ENCODE measurements at places on chromosomes 4 and X.

DNA sequence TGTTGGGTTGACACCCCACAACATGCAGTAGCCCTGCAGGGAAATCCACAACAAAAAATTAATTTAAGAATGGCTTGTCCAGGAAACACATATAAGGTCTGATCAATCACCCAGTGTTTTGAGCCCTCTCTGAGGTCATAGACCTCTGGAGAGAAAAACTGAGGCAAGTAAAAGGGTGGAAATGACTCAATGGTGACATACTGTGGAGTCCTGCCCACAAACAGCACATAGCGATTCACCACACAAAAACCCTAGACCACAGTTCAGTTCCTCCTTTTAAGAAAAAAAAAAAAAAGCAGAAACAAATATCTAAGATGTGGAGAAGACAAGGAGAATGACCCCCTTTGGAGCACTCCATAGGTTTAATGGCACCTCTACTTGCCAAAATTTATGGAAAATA lies 2691.0 kb downstream of the PCDH7 start:
- ATAC-seq, result no peak

DNA sequence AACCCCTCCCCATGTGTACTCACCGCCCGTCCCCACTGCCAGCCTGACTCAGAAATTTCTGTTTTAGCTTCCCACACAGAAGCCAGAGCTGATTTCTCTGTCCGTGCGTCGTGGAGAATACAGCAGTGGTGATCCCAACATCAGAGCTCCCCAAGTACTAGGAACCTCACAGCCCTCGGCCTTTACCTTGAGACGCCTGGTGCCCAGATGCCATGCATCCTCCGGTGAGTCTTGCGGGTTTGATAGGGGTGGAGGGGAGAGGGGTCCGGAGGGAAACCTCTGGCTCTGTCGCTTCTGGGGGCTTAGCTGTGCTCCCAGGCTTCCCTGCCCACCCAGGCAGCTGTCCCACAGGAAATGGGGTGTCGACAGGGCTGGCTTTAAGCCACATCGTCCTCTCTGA lies 2.1 kb downstream of the LOC101059915 start:
- no peak for ATAC-seq

- no peak for ATAC-seq
Observed at GRCh38 chr4:186067757-186068385, 1.1 kb upstream of the TLR3 start.

DNA sequence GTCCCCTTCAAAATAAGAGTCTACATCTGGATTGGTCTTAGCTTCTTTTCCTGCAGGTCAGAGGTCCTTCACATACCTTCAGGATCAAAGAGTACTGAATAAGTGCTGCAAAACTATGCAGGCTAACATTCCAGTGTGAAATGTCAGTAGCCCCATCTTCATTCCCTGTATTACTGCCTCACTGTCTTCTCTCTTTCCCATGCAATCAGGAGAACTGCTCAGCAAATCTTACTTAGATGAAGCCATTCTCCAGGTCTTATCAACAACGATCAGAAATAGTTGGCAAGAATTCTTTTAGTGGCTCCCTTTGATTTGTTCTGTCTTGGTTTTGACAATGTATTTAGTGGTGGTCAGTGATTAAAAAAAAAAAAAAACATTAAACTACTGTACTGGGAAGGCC lies 26.0 kb upstream of the IQCM start:
- ATAC-seq, result no peak

DNA sequence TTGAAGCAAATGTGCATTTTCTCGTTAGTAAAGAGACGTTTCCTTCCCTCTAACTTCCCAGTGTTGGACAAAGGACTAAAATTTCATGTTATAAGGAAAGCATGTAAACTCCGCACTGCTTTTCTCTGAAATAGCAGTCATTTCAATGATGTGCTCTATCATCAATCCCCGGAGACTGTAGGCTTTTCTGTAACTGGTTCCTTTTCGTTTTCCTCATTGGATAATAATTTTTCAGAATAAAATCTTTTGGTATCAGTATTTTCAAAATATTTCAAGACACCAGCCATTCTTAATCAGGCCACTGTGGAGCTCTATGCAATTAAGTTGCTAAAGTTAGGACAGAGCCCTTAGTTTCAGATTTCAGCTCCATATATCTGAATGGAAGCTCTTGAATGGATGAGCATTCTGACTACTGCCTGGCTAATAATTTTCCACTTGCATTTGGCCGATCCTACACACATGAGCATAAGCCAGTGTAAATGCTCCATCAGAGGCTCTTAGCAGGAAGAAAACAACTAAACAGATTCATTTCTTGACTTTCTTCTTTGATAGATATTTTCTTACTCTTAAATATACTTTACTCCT lies 157.7 kb downstream of the CHIC2 start:
- ATAC-seq, result no peak

DNA sequence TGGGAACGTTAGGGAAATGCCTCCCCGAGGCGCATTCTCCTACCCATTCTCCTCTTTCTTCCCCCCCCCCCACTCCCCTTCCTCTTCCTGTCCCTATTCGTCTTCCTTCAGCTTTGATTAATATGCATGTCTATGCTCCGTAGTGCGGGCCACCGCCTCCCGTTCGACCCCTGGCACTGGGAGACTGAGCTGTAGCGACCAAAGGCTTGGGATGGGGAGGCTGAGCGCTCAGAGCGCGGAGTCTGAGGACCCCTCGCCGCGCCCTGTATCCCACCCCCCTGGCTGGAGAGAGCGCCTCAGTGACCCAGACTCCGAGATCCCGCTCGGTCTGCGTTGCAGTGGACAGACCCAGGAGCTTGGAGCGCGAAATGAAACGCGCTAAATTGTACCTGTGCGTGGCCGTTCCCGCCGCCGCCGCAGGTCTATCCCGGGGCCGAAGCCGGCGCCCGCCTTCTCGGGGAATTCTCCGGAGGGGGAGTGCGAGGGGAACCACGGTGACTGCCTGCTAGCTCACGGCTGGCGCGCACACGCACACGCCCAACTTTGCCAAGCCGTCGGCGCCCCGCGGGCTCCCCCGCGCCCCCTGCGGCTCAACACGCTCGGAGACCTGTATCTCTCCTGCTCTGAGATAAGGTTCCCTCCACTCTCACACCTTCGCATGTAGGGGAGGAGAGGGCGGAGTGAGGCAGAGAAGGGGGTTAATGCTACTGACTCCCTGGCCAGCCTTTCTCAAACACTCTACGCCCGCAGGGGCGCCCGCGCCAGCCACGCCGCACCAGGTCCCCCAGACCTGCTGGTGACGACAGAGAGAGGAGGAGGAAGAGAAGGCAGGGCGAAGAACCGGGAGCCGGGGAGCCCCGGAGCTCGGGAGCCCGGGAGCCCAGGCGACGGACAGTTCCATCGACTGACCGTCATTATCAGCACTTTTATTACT lies 1.5 kb upstream of the PTCHD1 start:
- ATAC-seq, result no peak

DNA sequence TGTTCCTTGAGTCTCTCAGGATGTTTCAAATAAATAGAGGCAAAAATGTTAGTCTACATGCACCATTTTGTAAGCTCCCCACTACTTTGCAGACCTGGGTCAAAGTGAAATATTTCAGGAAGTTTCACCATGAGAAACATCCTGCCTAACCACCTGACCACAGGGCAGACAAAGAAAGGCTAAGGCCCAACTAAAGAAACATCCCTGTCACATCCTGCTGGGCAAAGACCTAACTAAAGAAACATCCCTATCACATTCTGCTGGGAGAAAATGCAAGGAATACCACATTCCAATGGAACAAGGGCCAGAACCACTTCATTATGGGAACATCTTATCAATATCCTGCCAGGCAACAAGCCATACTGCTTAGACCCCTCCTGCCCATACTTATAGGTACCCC lies 1303.4 kb downstream of the TECRL start:
- ATAC-seq, result no peak

- no peak for ATAC-seq
Observed at GRCh38 chr4:173018446-173018845, 150.2 kb upstream of the GALNT7 start.

GRCh38 chrX:142312591-142312990 lies 107.5 kb upstream of the MAGEC2 start:
- no peak for ATAC-seq

- no peak for ATAC-seq
Observed at GRCh38 chrX:119729408-119730201, 28.8 kb upstream of the SOWAHD start.

DNA sequence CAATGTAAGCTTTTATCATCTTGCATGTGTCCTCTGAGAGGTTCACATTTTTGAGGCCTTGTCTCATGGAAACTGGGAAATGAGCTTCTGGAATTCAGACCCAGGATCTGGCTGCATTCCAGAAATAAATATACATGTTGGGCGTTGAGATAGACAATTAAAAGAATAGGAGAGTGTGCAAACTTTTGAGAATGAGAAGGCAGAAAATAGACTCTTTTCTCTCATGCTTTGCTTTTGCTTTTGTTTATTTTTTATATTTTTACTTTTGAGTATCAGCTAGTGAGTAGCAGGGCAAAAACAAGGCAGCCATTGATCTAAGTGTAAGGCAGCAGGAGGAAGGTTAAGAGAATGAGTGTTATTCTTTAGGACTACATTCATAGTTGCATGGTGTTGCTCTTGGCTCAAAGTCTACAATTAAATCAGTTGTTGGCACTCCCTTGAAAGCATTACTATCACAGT lies 12.4 kb downstream of the SHROOM3 start:
- ATAC-seq, result no peak

- ATAC-seq, result peak; percentile 38
Observed at GRCh38 chrX:134006484-134007161, 21.2 kb upstream of the GPC3 start.

GRCh38 chr4:79574741-79575451 lies 166.9 kb upstream of the GK2 start:
- ATAC-seq, result no peak

- ATAC-seq, result no peak
Observed at GRCh38 chr4:67475155-67475554, 70.1 kb downstream of the CENPC start.

DNA sequence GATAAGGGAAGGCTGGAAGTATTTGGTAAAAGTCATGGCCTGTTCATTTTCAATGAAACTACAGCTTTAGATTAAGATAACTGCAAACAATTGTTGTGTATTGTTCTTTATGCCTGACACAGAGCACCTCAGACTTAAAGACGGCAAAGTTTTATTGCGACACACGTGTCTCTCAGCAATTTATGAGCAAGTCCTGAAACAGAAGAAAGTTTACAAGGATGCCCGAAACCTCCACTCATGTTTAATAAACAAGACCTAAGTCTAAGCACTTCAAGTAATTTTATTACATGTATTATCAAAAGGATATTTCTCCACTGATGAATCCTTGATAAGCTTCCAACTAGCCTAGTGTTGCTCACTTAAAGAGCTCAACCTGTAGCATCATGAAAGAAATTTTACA lies 51.0 kb downstream of the DHX15 start:
- ATAC-seq, result no peak

DNA sequence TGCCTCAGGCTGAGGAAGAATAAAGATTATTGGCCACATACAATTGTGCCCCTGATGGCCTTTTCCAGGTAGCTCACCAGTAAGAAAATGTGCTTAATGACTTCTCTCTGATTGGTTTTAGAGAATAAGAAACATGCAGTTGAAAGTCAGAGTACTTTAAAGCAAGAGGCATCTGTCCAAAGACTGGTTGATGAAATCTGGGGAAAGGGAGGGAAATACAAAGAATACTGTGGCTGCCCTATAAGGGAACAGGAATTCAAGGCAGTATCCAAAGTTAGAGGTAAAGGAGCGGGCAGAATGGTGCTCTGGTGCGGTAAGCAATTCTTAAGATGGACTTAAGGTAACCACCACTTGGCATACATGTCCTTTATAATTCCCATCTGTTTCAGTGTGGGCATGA lies 11.4 kb downstream of the PBDC1 start:
- ATAC-seq, result no peak

GRCh38 chr4:5826437-5827107 lies 66.3 kb downstream of the CRMP1 start:
- ATAC-seq, result no peak

DNA sequence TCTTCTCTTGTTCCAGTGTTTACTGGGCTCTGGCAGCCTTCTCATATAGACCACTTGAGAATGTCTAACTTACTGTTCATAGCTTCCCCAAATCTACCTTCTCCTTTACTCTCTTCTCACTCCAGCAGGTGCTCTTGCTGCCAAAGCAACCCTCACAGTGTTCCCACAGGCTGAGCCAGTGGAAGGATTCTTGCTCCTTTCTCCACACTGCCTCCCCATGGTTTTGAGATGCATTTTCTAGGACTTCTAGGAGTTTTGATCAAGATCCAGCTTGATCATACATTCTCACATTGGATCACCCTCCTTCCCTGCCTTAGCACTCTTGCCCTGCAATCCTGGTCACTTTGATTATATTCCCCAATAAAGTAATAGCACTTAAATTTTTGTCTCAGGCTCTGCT lies 230.8 kb downstream of the TMEM47 start:
- ATAC-seq, result no peak

DNA sequence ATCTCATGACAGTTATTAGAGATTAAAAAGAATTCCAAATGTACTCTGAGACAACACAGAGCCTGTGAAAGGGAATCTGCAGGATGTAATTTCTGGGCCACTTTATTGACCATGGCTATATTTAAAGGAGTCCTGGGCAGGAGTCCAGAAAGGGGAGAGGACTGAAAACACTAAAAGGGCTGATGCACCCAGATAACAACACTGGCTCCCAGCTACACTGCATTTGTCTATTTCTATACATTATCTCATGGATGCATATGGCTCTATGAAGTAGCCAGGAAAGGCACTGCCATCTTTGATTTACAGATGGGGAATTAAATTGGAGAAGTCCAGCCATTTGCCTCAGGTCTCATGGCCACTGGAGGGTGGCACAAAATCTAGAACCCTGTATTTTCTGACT lies 56.0 kb downstream of the MED28 start:
- no peak for ATAC-seq

DNA sequence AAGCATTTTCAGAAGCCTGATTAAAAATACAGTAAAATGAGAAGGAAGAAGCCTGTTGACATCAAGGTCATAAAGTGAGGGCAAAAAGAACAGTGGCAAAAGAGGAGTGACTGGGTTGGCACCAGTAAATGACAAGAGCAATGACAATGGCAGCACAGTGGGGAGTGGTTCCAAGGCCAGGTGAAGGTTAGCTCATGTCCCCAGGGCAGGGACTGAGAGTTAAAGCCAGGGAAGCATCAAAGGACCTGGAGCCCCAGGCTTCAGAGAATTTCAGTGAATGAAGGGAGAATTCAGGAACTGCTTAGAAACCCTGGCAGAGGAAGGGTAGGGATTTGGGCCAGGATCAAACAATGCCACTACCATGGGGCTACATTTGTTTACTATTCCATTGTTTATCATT lies 8.8 kb upstream of the PIGA start:
- no peak for ATAC-seq

- no peak for ATAC-seq
Observed at GRCh38 chrX:9676306-9676705, 89.3 kb downstream of the GPR143 start.

- ATAC-seq, result no peak
Observed at GRCh38 chr4:14386196-14386595, 616.1 kb upstream of the CPEB2 start.

- ATAC-seq, result no peak
Observed at GRCh38 chrX:22320236-22320873, 47.6 kb downstream of the CBLL2 start.

- ATAC-seq, result no peak
Observed at GRCh38 chr4:185744488-185744862, 67.5 kb downstream of the SORBS2 start.
